Fibroblast of skin of left biceps (primary cell): ENCODE measurements at places on chromosomes 1 and 21.

DNA sequence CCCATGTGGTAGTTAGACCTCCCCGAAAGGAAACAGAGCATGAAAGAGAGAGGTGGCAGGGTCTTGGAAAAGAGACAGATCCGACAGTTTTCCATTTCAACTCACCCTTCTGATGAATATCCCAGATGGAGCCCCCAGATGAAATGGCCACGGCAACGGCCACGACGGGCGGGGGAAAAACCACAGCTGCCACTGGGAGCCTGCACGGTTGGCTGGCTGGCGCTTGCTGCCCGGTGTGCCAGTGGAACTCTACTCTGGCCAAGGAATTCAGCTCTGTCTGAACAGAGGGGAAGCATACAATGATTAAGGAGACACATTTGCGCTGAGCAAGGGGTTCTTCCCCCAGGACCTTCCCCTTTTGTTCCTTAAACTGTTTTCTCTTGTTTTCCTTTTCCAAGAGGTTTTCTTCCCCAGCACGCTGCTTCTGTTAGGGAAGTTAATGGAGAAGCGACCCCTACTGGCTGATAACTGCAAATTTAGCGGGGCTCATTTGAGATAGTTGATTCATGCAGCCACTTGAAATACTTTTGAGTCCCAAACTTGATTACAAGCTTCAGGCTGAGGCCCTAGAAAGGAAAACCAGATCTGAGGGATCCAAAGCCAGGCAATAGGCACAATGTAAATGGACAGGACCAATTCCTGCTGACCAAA is 1122.5 kb downstream of the NCAM2 start:
- no peak for DNase-seq

DNA sequence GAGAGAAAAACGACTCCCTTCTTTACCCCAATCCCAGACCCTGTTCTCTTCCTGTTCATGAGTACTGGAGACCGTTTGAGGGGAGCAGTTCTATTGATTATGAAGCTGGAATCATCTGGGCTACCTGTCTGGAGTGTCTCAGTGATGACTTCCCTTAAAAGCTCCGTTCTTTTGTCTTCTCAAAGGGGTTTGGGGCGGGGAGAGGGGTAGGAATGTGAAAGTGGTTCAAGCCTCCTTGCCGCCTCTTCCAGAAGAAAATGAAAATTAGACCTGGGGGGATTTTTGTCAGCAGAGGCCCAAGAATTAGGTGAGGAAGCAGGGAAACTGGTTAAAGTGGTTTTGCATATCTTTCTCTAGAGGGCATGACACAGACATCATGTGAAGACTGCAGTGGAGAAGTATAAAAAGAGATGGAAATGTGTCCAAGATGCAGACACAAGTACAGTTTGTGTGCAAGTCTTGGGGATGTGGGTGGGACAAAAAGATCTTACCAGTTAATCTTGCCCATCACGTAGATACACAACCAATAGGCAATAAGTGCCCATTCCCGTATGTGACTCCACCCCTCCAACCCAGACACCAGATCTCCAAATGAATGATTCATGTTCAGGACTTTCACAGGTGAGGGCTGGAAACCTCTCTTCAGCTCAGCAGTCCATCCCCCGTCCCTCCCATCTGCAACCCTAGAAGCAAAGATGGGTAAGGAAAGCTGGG is 470 bp upstream of the MTMR11 start:
- DNase-seq: no peak

DNA sequence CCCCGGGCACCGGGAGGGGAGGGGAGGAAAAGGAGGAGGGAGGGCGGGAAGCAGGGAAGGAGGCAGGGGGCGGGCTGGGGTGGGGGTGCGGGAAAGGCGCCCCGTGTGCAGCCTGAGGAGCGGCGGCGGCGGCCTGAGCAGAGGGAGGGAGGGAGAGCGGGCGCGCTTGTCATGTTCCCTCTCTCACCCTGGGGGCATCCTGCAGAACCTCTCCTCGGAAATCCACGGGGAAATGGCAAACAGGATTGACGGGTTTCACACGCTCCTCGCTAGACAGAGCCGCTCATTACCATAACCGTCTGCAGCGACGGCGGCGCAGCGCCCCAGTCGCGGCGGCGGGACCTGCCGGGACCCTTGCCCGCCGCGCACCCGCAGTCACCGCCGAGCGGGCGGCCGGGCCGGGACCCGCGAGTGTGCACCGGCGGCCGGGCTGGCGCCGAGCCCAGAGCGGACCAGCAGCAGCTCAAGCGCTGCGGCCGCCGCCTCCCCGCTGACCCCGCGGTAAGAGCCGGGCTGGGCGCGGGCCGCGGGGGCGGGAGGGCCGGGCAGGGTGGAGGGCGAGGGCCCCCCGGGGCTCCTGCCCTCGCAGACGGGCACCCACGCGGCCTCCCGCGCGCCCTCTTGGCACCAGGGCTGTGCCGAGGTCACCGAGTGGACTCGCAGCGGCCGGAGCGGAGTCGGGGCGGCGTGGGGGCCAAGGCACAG is at the start of gene SERTAD4:
SERTAD4 (plus strand) TSS at position 286 of the 705 bp plus-strand sequence. CDS start 5,165 bp downstream, outside the sequence.
- no peak for DNase-seq

DNA sequence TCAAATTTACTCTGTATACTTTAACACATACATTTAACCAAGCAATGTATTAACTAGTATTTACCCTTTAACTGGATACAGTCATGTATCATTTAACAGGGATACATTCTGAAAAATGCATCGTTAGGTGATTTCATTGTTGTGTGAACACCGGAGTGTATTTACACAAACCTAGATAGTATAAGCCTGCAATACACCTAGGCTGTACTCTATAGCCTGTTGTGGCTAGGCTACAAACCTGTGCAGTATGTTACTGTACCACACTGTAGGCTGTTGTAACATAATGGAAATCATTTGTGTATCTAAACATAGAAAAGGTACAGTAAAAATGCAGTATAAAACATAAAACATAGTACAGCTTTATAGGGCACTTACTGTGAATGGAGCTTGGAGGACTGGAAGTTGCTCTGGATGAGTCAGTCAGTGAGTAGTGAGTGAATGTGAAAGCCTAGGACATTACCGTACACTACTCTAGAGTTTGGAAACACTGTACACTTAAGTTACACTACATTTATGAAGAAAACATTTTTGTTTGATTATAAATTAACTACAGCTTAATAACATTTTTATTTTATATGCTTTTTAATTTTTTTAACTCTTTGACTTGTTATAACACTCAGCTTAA is 21.3 kb downstream of the RGS4 start:
- DNase-seq: no peak

DNA sequence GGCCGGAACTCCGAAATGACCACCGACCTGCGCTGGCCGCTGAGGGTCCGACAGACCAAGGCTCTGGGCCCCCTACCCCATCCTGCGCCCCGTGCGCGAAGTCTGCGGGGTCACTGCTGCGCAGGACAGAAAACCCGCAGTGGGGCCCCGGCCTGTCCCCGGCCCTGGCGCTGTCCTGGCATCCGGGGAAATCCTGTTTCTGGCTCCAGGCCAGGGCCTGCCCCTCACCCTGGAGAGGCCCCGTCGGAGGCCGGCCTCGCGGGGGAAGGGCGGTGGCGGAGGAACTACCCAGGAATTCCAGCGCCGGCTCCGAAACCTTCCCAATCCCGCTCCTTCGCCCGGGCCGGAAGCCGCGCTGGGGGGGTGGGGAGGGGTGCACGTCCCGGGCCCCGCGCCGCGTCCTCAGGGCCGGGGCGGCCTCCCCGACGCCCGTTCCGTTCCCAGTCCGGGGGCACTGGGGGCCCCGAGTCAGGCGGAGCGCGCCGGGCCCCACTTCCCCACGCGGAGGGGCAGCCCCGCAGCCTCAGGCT is 77.0 kb downstream of the MORN1 start:
- peak; percentile 43 for DNase-seq

- DNase-seq: no peak
Measured at GRCh38 chr21:24594082-24594481, 1013.2 kb downstream of the MRPL39 start.

GRCh38 chr1:204435381-204435831 is 23.8 kb upstream of the PPP1R15B start:
- DNase-seq: no peak

DNA sequence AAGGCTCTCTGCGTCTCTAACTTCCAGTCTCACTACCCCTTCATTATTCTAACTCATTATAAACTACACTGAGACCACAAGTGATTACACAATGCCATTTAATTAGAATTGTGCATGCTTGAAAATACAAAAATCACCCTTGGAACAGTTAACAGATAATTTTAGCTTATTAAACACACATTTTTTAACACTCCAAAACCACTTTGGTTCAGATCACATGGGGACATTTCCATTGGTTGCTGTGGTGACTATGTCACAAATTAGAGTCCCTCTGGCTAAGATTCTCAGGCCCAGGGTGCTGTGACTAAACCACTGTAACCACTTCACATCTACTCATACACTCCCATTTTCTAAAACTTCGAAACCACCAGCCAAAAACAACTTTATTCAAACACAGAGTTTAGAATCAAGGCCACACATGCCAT is 43.0 kb downstream of the JAK1 start:
- DNase-seq: no peak

- no peak for DNase-seq
Measured at GRCh38 chr1:152907686-152908601, at the start of gene IVL. TSS of gene IVL (plus strand) at chr1:152908546. CDS start at chr1:152909798, 1,252 bp downstream.

DNA sequence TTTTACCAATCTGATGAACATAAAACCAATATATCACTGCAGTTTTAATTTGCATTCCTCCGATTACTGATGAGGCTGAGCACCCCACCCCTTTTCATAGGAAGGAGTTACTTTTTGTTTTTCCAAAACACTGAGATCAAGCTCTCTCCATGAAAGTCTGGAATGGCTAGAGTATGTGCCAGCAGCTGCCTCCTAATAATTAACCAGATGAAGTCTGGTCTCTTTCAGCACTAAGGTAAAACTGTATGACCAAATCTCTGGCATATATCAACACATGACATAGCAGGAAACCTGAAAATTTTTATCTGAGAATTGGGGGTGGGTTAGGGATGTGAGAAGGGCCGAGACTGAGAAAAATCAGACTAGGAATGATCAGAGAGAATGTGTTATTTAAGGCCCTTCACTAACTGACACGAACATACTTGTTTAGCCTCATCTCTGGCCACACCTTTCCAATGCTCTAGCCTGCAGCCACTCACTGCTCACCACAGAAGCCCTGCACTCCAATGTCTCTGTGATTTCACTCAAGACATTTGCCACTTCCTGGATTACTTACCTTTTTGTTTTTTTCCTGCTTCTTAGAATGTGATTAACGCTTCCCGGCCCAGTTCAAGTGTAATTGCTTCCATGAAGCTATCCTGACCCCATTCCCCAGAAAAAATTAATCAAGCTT is 34.7 kb downstream of the WASF2 start:
- DNase-seq: no peak

- no peak for DNase-seq
Measured at GRCh38 chr1:229784834-229785233, 158.8 kb downstream of the URB2 start.

DNA sequence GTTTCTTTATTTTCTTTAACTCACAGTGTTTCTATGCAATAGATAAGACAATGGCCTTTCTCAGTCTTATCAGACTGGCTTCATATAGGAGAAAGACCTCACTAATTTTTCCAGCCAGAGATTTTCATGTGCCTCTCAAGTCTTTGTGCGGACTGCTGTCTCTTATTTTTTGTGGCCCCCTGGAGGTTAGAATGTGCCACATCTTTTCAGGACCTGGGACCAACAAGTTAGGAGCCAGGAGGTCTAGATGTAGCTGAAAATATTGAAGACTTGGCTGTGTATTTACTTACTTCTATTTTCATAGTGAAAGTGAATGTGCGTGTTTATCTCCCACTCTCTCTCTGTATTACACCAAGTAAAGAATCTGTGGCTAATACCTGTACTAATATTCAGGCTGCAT is 42.1 kb upstream of the CFHR3 start:
- DNase-seq: no peak

DNA sequence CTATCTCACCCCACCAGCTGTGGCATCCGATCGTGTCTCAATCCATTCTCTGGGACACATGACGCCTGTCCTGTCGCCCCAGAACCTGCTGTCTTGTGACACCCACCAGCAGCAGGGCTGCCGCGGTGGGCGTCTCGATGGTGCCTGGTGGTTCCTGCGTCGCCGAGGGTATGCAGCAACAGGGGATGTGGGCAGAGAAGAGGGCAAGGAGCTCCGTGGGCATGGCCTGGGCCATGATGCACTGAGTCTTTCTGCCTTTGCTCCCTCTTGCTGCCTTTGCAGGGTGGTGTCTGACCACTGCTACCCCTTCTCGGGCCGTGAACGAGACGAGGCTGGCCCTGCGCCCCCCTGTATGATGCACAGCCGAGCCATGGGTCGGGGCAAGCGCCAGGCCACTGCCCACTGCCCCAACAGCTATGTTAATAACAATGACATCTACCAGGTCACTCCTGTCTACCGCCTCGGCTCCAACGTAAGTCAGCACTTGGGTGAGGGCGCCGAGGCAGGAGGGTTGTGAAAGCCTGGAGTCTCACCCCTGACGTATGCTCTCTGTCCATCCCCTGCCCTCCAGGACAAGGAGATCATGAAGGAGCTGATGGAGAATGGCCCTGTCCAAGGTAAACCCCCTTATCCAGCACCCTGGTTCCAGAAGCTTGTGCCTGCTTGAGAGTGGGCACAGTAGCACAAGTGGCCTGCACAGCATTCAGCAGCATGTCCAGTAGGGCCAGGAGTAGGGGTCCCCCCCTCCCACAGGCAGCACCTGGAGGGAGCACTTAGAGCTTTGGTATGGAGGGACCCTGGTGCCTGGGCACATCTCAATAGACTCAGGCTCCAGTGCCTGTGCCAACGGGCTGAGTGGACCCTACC is 8.8 kb downstream of the TINAGL1 start:
- DNase-seq: no peak

GRCh38 chr1:101566883-101567538 is 330.2 kb downstream of the S1PR1 start:
- DNase-seq: no peak

DNA sequence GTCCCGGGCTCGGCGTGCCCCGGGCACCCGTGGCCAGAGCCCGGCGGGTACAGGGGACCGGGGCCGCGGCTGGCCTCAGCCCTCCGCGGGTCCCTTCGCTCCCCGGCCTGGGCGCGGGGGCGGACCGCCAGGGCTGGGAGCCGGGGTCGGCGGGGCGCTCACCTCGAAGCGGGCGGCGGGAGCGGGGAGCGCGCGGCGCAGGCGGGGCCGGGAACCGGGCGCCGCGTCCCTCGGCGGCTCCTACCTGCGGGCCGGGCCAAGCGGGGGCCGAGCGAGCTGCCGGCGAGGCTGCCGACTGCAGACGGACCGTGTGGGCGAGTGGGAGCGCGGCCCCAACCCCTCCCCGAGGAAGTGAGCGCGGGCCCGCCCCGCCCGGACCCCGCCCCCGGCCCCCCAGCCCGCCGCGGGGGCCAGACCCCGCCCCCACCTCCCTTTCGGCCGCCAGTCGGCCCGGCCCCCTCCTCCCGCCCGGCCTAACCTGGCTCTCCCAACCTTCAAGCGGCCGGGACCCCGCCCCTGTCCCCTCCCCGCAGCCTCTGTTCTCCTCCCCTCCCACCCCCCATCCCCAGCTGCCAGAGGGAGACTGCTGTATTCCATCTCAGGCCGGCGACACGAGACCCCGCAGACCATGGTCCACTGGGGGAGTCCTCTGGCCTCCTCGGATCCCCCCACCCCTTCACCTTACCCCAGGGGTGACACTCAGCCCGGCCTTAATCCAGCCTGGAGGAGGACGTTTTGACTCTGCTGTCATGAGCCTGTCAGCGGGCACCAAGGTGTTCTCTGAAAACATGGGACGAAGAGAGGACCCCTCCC is at the start of gene FHL3:
FHL3 (minus strand) TSS at position 320 of the 813 bp plus-strand sequence. CDS start 6,102 bp downstream, outside the sequence.
- no peak for DNase-seq

GRCh38 chr1:165902565-165902964 is 75.2 kb downstream of the UCK2 start:
- no peak for DNase-seq

- peak; percentile 53 for DNase-seq
Measured at GRCh38 chr21:35138665-35139381, 89.7 kb upstream of the RUNX1 start.
